ENCODE measurements at places on chromosomes 2 and 18.

GRCh38 chr2:136253288-136254004, 135.5 kb upstream of the CXCR4 start:
- DNase-seq, result no peak

- DNase-seq, result no peak
Measured at GRCh38 chr18:69961718-69962117, 14.0 kb upstream of the CD226 start.

DNA sequence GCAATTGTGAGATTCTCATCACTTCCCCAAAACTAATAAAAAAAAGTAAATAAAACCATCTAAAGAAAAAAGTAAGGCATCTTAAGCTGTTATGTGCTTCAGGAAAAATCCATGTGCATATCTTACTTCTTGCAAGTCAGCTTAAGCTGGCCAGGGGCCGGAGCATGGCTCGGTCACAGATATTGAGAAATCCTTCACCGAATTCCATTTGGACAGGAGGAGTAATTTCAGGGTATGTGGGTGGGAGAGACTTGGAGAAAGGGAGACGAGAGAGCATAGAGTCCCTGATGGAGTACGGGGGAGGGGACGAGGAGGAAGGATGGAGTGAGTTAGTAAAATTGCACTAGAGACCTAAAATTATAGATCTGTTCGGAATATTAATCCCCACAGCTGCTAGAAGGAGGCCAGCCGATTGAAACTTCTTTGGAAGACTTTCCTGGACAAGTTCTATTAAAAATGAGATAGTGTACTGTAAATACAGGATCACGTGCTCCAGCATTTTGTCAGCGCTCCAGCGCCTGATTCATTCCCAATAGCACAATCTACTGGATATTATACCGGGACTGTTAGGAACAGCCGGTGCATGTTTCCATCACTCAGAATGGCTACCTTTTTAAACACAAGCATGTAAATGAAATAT, 438.5 kb downstream of the ZNF516 start:
- no peak for DNase-seq

DNA sequence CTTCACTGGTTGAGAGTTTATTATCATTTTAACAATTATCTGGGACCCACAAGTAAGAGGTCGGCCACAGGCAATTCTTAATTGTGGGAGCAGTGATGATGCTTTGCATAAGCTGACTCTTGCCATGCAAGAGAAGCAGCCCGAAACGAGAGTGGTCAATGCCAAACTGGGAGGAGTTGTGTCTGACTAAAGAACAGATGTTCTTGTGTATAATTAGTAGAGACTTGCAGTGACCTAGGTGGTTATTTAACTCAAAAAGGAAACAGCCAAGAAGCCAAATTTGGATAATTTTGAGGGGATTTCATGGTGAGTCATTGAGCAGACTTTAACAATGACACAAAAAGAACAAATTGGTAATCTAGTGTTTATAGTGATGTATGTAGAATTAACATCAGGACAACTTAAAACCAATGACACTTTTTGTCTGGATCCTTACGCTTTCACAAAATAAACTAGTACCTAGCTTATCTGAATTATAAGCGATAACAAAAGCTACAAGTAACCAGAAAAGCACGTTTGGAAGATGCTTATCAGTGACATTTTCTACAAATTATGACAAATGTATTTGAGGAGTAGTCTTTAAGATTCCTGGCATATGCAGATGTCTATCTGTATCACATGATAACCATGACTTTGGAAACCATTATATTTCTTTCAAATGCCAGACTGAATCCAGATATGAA, 184.7 kb upstream of the DLGAP1 start:
- no peak for DNase-seq

GRCh38 chr18:36432880-36433555, 135.5 kb downstream of the FHOD3 start:
- no peak for DNase-seq
